ENCODE measurements at places on chromosomes 2 and 18.

DNA sequence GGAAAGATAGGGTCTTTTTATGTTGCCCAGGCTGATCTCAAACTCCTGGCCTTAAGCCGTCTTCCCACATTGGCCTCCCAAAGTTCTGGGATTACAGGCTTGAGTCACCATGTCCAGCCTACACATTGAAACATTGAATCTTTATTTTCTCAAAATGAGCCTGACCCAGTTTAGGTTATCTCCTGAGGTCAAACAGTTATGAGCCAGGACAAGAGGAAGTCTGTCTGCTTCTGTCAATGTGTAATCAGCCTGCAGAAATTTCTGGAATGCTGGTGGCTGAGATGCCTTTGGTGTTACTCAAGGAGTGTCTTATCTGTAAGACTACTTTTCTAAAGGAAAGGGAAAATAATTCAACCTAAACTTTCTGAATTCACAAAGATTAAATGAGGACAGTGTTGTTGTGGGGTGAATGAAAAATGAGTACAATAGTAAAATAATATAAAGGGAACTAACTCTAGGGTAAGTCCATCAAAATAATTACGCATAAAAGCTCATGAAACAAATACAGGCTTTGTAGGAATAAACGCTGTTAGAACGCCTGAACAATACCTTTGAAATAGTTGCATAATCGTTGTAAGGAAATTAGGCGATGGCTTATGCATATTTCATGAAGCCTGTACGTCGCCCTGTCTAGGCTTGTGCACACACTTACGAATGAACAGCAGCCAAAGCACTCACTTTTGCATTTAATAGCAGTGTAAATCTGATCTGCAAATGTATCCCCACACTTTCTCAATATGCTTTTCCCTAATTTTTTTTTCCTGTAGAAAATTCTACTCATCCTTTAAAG lies 260.8 kb downstream of the RDH14 start:
- no peak for DNase-seq

DNA sequence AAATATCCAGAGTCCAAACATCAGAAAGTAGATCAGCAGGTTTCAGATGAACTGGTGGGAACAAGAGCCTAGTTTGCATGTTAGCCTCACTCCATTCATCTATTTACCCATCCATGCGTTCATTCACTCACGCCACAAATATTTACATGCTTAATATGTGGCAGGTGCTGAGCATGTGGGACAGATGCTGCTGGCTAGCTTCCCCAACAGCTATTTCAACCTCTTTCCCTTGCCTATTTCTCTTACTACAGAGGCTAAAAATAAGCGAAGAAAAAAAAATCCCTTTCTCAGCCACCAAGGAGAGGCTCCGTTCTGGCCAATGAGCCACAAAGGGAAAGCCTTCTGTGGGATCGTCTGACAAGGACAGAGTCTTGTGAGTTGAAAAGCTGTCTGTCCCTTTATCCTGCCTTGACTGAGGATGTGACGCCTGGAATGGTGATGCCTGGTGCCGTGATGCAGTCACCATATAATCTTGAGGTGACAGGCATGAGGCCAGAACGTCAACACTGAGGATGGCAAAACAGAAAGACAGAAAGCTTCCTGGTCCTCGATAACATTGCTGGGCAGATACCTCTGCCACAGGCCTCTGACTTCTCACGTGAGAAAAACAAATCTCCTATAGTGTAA lies 78.2 kb downstream of the KCTD1 start:
- peak; percentile 63 for DNase-seq

- no peak for DNase-seq
These were observed 155.8 kb downstream of the RTN4 start for GRCh38 chr2:54894467-54894866.

GRCh38 chr2:16279201-16279570 lies 338.8 kb downstream of the MYCN start:
- no peak for DNase-seq

All from NCI-H1930 (cell line).